ENCODE measurements at places on chromosomes 13 and 19.

- peaks cover 88% of the 10 kb centered on the region for H3K4me1 ChIP-seq
- H3K4me3 ChIP-seq, result peak overlapping the region; percentile 35
Measured at GRCh38 chr13:40565282-40566148, 100.9 kb downstream of the FOXO1 start.

- no peak overlapping the region for H3K27ac ChIP-seq
- no peaks in the 10 kb centered on the region for H3K36me3 ChIP-seq
- DNase-seq, result no peak
- H3K27me3 ChIP-seq, result no peaks in the 10 kb centered on the region
Measured at GRCh38 chr13:102291587-102292218, 110.1 kb downstream of the FGF14 start.

- no peak for DNase-seq
- no peak overlapping the region for H3K4me3 ChIP-seq
- H3K36me3 ChIP-seq, result no peaks in the 10 kb centered on the region
- H3K27me3 ChIP-seq, result no peaks in the 10 kb centered on the region
Measured at GRCh38 chr13:57748096-57748495, 116.6 kb downstream of the PCDH17 start.

DNA sequence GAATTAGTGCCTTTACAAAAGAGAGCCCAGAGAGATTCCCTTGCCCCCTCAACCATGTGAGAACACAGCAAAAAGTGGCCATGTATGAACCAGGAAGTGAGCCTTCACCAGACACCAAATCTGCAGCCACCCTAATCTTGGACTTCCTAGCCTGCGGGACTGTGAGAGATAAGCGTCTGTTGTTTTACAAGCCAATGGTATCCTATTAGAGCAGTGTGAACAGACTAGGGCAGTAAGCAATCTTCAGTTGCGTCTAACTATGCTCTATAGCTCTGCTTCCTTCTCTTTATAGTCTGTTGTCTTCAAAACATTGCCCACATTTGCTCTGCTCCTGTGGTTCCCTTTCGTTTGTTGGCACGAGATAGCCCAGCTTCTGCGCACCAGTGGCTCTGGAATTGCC is 109.5 kb upstream of the FNDC3A start:
- H3K36me3 ChIP-seq, result no peaks in the 10 kb centered on the region
- peaks cover 6% of the 10 kb centered on the region for H3K4me1 ChIP-seq
- H3K27me3 ChIP-seq, result no peaks in the 10 kb centered on the region

DNA sequence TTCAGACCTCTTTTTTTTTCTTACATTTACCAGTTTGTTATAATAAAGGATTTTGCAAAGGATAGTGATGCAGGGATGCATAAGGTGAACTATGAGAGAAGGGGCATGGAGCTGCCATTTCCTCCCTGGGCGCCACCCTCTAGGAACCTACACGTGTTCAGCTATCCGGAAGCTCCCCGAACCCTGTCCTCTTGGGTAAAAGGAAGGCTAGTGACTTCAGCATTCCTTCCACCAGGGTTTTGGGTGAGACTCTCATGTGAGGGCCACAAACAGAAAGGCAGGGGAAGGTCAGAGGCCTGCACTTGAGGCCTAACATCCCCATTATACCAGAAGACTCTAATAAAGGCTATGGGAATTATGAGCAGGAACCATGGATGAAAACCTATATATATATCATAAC is 57.3 kb downstream of the IFT88 start:
- peaks cover 20% of the 10 kb centered on the region for H3K36me3 ChIP-seq
- no peaks in the 10 kb centered on the region for H3K27me3 ChIP-seq
- no peak for DNase-seq
- no peak overlapping the region for H3K27ac ChIP-seq
